ENCODE measurements at places on chromosomes 6 and 20.

GRCh38 chr20:58634521-58635278 lies 16.4 kb upstream of the STX16 start:
- no peak for DNase-seq

- DNase-seq = no peak
These were observed 101.2 kb upstream of the CITED2 start for GRCh38 chr6:139475646-139476045.

- no peak for DNase-seq
These were observed 79.0 kb downstream of the ANKEF1 start for GRCh38 chr20:10113746-10114145.

- DNase-seq = peak; percentile 30
These were observed 33.2 kb downstream of the ANKS1A start for GRCh38 chr6:34922177-34922663.

DNA sequence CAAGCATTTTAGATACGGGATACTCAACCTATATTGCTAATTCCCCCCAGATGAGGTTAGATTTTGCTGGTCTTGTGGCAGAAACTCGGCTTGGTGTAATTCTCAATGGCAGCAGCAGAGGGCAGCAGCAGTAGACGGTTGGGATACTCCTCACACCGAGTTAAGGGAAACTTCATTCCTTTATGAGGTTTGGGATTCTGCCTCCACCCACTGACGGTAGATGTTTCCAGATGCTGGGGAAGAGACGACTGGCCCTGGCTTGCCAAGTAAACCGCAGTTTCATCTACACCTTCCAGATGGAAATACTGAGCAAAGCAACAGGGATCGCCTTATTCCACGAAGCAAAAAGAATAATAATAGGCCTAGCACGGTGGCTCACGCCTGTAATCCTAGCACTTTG lies 8.2 kb upstream of the TBC1D7 start:
- peak; percentile 48 for DNase-seq

DNA sequence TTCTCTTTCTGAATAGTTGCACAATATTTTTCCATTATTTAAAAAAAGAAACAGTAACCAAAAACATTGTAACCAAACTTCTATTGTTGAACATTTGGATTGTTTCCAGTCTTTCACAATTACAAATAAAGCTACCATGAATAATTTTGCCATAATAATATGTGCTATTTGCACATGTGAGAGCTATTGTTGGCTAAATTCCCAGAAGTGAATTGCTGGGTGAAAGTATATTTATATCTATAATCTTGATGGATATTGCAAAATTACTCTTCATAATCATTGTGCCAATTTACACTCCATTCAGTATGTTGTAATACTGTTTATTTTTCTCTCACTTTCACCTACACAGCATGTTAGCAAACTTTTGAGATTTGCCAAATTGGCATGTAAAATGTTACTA lies 36.6 kb upstream of the SLC22A16 start:
- DNase-seq = no peak

- DNase-seq = no peak
These were observed 12.2 kb downstream of the BEND3 start for GRCh38 chr6:107103082-107103481.

GRCh38 chr6:111580826-111581505 lies 24.7 kb downstream of the TRAF3IP2 start:
- DNase-seq = no peak

GRCh38 chr20:5967469-5967868 lies 17.0 kb downstream of the MCM8 start:
- no peak for DNase-seq

DNA sequence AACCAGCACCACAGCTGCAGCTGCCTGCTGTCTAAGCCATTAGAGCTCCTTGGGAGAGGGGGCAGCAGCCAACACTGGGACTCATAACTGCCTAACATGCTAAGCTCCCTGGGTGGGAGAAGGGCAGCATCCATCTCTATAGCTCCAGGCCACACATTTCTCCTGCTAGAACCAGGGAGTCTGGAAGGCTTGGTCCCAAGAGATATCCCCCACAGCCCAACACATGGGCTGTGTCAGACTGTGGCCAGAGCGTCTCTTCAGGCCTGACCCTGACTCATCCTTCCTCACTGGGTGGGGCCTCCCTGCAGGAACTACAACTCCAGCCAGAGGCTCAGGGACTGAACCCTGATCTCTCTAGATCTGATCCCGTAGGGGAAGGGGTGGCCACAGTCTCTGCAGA lies 411.1 kb downstream of the HDGFL1 start:
- DNase-seq = no peak

GRCh38 chr6:170006071-170006899 lies 254.9 kb downstream of the ERMARD start:
- DNase-seq = no peak

- DNase-seq = peak; percentile 55
These were observed at the start of gene FUCA2 for GRCh38 chr6:143510991-143511891. TSS of gene FUCA2 (minus strand) at chr6:143511720. CDS start at chr6:143511634, 86 bp downstream.

- DNase-seq = no peak
These were observed 64.9 kb downstream of the IRF4 start for GRCh38 chr6:456358-456867.

DNA sequence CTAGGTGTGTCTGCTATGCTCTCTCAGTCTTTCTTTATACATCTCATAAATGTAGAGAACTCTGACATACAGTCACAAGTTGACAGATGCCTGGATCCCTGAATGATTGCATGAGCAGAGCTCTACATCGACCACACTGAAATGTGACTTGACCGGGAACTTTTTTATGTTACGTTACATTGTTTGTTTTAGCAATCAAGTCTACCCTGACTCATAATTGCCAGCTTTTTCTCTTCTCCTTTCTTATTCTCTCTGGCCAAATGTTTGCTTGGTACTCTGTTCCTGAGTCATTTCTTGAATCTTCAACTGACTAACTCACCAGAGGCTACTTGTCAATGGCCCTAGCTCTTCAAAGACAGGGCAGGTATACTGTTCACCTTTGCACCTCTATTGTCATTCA lies 213.6 kb upstream of the DTNBP1 start:
- no peak for DNase-seq

- no peak for DNase-seq
These were observed 18.7 kb upstream of the COL10A1 start for GRCh38 chr6:116144605-116145004.

GRCh38 chr20:23606652-23607049 lies 934 bp upstream of the CST9 start:
- peak; percentile 58 for DNase-seq

GRCh38 chr6:107030151-107030550 lies 2.2 kb downstream of the MTRES1 start:
- DNase-seq = no peak

DNA sequence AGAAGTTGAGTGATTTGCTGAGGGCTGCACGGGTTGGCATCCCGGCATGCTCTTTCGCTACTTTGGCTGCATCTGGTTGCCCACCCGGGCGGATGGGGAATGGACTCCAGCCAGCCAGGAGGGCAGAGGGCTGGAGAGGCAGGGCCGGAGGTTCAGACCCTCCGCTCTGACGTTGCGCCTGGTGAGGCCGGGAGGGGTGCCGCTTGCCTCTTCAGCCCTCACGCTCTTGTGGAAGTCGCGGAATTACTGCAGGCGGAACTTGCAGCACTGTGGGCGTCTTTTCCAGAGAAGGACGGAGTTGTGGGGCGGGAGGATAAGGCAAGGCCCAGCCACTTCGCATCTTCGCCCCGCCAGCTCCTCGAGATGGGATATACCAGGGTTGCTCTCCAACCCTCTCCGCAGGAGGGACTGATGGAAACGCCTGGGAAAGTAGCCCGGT lies 656 bp downstream of the RTEL1 start:
- DNase-seq = no peak

Measured in Panc1 (cell line).